ENCODE measurements at places on chromosomes 7 and 10.

GRCh38 chr7:101087334-101088068 lies 2.2 kb downstream of the TRIM56 start:
- DNase-seq, result no peak

GRCh38 chr10:59093461-59093860 lies 83.0 kb upstream of the PHYHIPL start:
- no peak for DNase-seq

- no peak for DNase-seq
Observed at GRCh38 chr10:61000769-61001730, 57.1 kb upstream of the RHOBTB1 start.

- DNase-seq, result no peak
Observed at GRCh38 chr7:150003304-150003810, 129.6 kb downstream of the ATP6V0E2 start.

DNA sequence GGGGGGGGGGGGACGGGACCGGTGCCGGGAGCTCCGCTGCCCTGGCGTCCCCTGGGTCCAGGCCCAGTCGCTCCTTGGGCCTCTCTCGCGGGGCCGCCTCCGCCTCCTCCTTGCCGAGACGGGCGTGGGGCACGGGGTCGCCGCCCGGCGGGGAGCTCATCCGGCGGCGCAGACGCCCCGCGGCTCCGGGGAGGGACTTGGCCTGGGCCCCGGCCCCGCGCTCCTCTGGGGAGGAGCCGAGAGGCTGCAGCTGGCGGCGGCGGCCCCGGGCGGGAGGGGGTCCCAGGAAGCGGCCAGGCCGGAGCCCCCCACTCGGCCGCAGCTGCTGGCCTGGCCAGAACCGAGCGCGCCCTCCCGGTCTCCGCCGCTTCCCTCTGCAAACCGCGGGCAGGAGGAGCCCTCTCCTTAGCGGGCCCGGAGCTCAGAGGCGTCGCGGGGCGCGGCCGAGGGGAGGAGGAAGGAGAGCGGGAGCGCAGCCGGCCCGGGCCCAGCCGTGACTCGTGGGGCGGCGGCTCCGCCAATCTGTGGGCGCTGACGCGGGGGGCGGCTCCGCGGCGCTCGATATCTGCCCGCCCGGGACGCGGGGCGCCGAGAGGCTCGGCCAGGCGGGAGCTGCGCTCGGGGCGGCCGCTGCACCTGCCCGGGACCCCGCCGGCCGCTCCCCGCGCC lies at the start of gene FAM20C:
Gene FAM20C, plus strand, starts transcription at position 591 of the 669 bp plus-strand sequence. CDS start 629 bp downstream, outside the sequence.
- DNase-seq, result no peak

DNA sequence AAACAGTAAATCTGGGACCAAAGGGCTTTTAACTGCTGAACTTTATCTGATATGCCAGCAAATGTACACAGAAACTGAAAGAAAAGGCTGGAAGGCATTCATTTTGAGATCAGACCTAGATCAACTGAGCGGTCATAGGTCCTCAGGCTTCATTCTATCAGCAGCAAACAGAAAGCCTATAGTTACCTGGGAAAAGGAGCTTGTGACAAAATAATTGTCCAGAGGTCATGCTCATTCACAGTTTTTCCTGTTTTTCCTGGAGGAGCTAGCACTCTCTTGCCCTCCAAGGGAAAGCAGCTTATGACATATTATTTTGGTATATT lies 320.2 kb downstream of the AHR start:
- DNase-seq, result no peak

- no peak for DNase-seq
Observed at GRCh38 chr7:99733003-99733402, 2.0 kb downstream of the CYP3A7 start.

DNA sequence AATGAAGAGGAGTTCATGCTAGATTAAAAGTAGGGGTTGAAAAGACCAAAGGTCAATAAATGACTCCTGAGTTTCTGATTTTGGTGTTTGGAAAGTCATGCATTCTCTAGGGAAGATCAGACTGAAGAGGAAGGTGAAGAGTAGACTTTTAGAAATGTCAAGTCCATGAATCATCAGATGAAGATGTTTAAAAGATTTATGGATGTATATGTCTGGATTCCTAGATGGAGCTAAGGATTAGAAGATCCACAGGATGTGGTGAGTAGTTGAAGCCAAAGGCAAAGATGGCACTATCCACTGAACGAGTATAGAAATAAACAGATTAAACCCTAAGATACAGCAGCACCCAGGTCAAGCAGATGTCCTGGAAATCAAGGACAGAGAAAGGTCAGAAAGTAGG lies 298.5 kb downstream of the GPAM start:
- no peak for DNase-seq

DNA sequence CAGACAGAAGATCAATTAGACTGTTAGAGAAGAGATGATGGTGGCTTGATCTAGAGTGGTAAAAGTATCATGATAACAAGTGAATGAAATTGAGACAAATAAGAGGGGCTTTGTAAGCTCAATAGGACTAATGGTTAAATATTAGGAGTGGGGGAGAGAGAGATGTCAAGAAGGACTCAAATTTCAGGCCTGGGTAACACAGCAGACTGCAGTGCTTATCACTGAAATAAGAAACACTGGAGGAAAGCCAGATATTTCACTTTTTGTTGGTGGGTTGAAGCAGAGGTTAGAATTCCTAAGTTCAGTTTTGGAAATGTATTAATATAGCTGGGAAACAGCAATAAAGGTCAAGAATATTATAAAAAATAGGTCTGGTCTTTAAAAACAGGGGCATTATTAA lies 74.6 kb downstream of the ORC5 start:
- DNase-seq, result no peak

DNA sequence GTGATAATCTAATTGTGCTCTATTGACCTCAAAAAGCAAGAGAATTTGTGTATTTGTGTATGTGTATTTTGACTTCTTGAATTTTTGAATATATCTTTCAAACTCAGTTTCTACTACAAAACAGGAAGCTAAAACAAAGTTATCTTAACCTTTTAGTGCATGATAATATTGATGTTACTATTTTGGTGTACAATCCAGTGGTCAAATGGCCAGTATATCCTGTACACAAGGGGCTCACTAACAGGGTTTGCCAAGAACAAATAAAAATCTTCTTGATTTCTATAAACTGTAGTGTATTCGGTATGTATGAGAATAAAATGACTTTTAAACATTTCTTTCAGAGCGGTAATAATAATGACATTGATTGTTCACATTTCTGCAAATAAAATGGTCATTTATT lies 69.6 kb downstream of the FOXP2 start:
- DNase-seq, result no peak

- no peak for DNase-seq
Observed at GRCh38 chr10:128996092-128996491, 470.9 kb upstream of the MGMT start.

DNA sequence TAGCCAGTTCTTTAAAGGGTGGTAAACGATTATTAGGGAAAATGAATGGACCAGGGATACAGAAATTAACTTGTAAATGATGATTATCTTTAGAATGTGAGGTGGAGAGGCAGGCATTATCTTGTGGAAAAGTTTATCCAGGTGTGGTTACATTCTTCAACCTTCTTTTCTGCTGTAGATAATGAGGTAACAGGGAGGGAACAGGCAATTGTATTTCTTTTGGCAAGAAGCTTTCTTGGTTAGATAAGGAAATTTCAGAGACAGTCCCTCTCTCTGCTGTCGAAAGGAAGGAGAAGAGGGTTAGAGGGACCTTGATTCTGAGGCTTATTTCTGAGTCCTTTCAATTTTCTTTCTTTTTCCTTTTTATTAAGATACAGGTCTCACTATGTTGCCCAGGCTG lies 32.1 kb downstream of the MRPL32 start:
- DNase-seq, result no peak

GRCh38 chr10:70693619-70694335 lies 21.5 kb downstream of the ADAMTS14 start:
- no peak for DNase-seq

DNA sequence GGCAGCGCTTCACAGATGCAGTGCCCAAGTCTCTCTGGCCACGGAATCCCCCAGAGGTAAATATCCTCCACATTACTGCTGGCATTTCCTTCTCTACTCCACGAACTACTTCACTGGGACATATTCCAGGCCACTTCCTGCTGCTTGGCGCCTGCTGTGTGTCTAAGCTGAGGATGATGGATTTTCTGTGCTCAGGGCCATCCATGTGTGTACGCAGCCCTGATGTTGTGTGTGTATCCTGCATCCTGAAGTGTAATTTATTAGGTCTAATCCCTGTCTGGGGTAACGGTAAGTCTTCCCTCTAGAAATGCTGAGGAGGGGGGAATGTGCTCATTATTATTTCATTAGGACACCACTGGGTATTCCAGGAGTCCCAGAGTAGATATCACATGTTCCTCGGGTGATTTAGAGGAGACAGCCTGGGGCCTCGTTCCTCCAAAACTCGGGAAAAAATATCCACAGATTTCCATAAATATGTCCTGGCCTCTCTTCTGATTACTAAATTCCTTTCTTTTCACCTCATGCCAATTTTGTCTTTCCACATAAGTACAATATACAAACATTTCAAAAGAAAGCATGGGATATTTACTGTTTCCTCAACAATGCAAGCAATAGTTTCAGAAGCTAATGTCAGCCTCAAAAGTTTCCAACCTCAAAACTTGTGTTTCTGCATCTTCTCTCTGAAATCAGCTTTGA lies 25.5 kb upstream of the HABP2 start:
- no peak for DNase-seq

DNA sequence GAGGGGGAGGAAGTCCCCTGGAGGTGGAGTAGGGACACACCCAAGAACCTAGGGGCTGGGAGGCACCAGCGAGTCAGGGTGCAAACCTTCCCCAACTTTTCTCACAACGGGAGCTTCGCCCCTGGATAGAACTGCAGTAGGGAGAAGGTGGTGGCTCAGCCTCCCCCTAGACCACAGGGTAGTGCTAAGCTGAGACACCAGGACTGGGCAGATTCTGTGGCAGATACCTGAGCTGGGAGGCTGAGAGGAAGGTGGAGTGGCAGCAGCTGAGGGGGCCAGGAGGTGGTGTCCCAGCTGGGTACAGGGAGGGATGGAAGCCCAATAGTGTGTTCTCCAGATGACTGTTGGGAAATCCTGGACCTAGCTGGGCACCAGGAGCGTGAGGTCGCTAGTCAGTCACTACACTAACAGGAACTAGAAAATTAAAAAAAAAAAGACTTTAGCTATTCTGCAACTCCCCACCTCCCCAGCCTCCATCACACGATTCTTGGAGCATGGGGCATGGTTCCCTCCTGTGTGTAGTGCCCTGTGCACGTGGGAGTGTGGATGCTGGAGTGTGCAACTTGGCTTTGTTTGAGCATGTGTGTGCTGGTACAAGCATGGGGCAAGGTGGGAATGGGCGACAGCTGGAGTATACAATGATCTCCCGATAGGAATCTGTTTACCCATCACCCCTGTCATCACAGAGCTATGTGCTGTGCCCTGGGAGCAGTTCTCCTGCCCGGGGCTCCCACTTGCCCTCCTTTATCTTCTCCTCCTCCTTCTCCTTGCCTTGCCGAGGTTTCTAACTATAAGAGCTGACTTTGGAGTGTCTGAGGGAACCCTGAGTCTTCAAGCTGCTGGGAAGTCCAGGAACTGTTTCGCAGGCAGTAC lies 8.8 kb upstream of the TRPV6 start:
- no peak for DNase-seq

DNA sequence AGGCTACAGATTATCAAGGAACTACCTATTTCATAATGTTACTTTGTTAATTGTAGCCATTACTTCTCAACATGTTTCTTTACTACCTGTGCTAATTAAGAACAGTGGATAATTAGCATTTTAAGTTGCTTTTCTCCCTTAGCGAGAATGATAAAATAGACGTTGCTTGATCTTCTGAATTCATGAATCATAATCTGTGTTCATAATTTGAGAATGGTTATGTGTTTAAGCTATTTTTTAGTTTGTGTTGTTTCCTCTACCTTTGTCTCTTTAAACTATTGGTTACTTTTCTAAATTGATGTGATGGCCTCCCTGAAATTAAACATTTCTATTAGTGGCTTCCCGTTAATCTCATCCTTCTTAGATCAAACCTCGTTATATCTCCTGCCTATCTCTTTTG lies at the start of gene ZRANB1:
Gene ZRANB1, plus strand, starts transcription at position 301 of the 400 bp plus-strand sequence. CDS start 371 bp downstream, outside the sequence.
- DNase-seq, result no peak

GRCh38 chr10:77248104-77248790 lies 389.4 kb downstream of the KCNMA1 start:
- DNase-seq, result no peak

- no peak for DNase-seq
Observed at GRCh38 chr7:139798892-139799291, 21.1 kb upstream of the HIPK2 start.

- DNase-seq, result no peak
Observed at GRCh38 chr7:17626235-17626634, 314.1 kb downstream of the SNX13 start.

GRCh38 chr10:32417911-32418547 lies 27.9 kb upstream of the CCDC7 start:
- no peak for DNase-seq

GRCh38 chr7:116834815-116835504 lies 27.4 kb upstream of the CAPZA2 start:
- no peak for DNase-seq

DNA sequence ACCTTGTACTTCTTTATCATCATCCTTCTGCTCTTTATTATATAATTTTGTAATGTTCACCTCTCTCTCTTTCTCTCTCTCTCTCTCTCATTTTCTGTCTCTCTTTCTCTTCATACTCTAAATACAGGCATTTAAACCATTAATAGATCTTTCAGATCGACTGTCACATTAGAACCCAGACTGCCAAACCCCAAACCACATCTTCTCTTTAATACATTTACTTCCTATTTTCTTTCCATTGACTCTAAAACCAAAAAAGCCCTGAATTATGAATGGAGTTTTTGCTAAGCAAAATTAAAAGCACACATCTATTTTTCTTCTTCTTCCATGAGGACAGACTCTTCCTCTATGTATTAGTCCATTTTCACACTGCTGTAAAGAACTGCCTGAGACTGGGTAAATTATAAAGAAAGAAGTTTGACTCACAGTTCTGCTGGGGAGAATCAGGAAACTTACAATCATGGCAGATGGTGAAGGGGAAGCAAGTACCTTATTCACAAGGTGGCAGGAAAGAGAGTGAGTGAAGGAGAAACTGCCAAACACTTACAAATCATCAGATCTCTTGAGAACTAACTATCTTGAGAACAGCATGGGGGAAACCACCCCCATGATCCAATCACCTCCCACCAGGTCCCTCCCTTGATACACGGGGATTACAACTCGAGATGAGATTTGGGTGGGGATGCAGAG lies 272.7 kb upstream of the MGMT start:
- DNase-seq, result no peak

DNA sequence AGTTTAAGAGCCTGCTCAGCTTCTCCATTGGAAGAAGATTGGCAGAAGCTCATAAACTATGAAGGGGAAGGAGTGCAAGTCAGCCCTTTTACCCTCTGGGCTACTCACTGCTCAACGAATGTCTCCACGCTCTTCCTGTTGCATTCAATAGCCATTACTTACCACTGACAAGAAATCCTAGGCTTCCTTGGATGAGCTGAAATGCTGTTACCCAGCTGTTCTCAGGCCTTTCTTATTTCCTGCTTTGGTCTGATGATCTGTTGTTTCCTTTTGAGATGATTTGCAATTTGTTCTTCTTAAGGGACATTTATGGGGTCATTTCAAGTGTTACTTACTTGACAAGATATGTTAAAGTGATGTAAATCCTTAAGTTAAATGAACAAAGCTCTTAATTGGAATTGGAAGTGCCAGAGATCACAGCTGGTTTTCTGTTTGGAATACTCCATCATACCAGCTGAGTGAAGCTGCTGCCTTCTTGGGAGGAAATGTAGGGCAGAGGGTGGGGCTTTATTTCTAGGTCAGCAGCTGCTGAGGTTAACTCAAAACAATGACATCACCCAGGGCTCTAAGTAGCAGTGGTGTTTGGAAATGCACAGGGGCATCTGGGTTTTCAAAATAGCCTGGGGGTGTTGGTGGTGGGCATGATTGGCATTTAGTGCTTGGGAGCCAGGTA lies 170.0 kb downstream of the PRKCQ start:
- no peak for DNase-seq

Measured in GM20000 (cell line).